ENCODE measurements at places on chromosomes 5 and 9.

DNA sequence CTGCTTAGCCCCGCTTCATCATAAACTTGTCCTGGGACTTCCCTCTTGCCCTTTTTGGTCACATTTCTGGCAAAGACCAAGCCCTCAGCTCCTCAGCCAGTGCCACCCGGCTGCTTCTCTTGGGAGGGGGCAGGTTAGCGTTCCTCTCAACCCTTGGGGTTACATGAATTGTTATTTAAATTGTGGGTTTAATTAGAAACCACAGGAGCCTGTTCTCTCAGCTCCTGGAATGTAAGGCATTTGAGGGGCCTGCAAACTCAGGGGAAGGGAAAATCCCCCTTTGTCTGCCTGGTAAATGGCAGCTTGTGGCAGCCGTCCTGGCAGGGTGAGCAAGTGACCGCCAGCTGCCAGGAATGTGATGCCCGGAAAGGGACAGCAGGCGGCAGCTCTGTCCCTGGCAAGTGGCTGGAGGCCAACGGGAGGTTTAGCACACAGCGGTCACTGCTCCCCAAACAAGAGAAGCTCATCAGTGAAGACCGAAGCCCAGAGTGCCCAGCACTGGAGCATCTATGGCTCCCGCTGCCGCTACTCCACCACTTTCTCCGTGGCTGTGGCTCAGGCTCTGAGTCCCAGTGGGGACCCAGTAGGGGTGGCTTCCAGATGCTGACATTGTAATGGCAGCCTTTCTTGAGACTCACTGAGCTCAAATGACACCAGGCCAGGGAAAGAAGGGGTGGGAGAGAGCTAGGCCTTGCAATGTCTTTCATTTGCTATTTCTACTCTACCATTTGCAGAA, 51.7 kb downstream of the SHB start:
- DNase-seq, result no peak

GRCh38 chr5:16135506-16135905, 44.1 kb downstream of the MARCHF11 start:
- no peak for DNase-seq

GRCh38 chr5:10201223-10201868, 48.3 kb downstream of the ATPSCKMT start:
- no peak for DNase-seq

GRCh38 chr9:114394523-114395333, 6.9 kb upstream of the AKNA start:
- no peak for DNase-seq

- DNase-seq, result peak; percentile 94
Observed at GRCh38 chr5:151233616-151234085, 9.8 kb upstream of the CCDC69 start.

- no peak for DNase-seq
Observed at GRCh38 chr5:99000876-99001275, 72.1 kb upstream of the CHD1 start.

GRCh38 chr5:80034962-80035821, at the start of gene THBS4:
Gene THBS4, plus strand, starts transcription at chr5:80035348. Its CDS starts 190 bp downstream, at chr5:80035538.
- no peak for DNase-seq

GRCh38 chr9:37197158-37198038, 77.0 kb downstream of the ZCCHC7 start:
- peak; percentile 71 for DNase-seq

GRCh38 chr5:61429906-61430305, 97.8 kb downstream of the ZSWIM6 start:
- DNase-seq, result no peak

DNA sequence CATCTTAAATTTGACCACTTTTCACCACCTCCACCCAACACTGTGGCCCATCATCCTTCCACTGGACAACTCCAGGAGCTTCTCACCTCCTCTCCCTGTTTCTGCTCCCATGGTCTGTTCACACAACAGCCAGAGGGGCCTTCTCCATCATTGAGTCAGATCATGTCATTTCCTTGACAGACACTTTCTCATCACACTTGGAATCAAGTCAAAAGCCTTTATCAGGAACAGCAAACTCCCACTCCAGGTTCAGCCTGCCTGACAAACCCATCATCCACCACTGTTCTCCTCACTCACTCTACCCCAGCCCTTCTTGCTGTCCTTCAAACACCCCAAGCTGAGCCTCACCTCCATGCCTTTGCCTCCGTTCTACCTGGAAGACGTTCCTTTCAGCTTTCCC, 78.4 kb upstream of the ADRA1B start:
- DNase-seq, result no peak

- DNase-seq, result no peak
Observed at GRCh38 chr5:140544986-140545385, 2.5 kb upstream of the EIF4EBP3 start.

GRCh38 chr5:97618721-97619120, 435.7 kb upstream of the RIOK2 start:
- DNase-seq, result no peak

DNA sequence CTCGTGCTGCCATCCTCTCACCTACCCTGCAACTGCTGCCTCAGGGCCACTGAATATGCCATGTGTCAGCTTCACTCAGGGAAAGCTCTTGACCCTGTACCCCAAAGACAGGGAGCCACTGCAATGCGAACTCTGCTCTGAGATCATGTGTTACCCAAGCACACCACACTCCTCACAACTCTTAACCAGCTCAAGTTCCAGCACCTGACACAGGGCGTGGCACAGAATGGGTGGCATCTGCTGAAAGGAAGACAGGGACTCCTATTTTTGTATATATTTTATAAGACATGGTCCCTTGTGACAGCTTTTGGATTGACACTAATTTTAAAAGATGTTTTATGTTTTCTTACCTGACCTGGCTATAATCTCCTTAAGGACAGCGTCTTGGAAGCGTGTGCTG, 10.7 kb downstream of the PHYKPL start:
- no peak for DNase-seq

DNA sequence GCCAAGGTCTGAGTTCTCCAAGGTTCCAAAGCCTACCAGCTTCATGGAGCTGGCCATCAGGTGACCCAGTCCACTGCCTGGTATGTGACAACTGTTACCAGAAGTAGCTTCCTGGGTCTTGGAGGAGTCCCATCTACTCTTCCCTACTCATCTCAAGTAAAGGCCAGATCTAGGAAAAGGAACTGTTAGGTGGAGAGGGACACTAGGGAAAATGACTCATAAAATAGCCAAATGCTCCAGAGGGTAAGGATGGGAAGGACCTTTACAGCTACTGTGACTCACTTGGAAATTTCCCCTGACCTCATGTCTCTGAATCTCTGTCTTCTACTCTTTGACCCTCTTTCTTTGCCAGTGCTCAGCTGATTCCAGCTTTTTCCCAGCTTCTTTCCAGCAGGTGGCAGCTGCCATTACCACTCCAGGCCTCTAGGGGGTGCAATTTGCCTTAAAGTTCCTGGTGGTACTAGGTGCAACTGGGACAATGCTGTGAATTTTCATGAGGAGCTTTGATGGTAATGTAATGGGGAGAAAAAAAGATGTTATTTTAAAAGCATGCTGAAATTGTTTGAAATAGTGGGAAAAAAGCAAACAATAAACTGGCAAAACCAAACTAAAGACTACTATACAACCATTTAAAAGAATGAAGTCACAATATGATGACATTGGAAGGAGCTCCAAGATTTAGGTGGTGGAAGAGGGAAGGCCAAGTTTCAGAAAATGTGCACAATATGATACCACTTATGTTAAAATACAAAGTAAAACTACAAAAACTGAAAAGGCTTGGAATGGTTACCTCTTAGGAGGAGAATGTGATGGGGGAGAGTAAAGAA, 27.1 kb upstream of the MYORG start:
- DNase-seq, result peak; percentile 30

- no peak for DNase-seq
Observed at GRCh38 chr5:157323107-157323706, 57.3 kb downstream of the CYFIP2 start.

GRCh38 chr5:106086352-106086751, 1584.4 kb downstream of the EFNA5 start:
- no peak for DNase-seq

- no peak for DNase-seq
Observed at GRCh38 chr5:7849681-7850394, 1.1 kb downstream of the CFAP90 start.

- DNase-seq, result no peak
Observed at GRCh38 chr5:1751026-1751863, 48.4 kb downstream of the MRPL36 start.

All from MM.1S (cell line).